Calu3 (cell line): ENCODE measurements at places on chromosomes 5 and 9. TPM values are rescaled to one million over a fixed set of nuclear protein-coding genes. Genes with fewer than 3 reads are reported as not detected.

DNA sequence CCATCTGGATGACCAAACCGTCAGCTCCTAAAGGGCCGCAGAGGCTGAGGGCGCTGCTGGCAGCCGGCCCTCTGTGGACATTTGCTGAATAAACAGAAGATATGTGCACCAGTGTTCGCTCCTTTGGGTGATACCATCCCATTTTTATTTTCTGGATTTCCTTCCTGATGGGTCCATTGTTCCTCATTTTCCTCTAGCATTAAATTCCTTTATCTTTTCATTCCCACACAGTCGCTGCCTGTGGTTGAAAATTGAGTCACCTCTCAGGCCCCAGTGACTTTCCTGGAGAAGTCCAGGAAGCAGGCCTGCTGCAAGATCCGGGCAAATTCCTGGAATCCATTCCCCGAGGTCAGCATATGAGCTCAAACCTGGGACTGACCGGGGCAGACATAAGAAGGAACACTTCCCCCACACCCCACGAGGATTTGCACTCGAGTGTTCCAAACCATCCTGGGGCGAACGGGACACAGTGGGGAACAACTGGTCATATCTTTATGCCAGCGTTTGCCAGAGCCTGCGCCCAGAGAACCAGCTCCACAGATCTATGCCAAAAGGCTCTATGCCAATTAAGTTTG is 86.7 kb upstream of the PCA3 start:
- DNase-seq = no peak

Gene PLPP7
- not detected in 2 replicates for total RNA-seq

GRCh38 chr5:96687812-96688453 is 25.8 kb downstream of the CAST start:
- DNase-seq = no peak

GRCh38 chr5:76811214-76811613 is 7.6 kb upstream of the F2RL1 start:
- DNase-seq = no peak

Gene KCNMB1
- not detected in 2 replicates for total RNA-seq

DNA sequence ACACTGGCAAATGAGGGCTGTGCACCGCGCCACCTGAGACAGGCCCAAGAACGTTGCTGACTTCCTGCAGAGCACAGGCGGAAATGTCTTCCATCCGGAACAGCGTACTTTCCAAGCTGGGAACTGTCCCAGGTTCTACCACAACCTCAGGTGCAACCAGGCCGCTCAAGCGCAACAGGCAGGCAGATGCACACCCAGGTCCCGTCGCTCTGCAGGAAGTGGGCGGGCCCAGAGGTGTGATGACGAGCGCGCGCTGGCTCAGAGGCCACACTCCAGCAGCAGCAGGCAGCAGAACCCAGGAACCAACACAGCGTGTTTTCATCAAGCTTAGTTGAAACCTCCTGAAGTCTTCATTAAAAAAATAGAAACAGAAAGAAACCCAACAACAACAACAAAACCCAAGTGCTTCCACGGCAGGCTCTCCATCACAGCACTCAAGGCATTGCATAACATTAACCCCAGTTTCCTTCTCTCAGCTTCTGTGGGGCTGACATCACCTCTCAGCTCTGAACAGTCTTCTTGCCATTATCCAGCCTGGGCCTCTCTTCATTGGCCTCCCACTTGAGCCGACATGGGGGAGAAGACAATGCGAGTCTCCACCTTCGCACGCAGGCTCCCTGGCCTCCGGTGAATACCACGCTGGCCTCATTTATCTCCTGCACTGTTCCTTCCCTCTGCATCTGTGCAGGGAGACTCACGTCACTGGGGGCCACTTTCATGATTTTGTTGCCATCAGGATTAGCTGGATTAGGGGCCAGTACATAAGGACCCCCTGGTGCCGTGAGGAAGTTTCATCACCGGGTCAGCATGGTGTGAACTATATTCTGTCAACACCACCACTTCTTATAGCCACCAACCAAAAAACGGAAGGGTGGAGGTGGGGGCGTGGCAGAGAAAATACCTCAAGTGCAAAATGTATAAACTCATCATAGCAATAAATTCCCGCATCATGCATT is 22.1 kb downstream of the PTCH1 start:
- DNase-seq = no peak

Gene TLR4
- 0.12 and 0.64 TPM in 2 replicates for total RNA-seq

GRCh38 chr5:14216372-14216771 is 73.2 kb downstream of the TRIO start:
- no peak for DNase-seq

DNA sequence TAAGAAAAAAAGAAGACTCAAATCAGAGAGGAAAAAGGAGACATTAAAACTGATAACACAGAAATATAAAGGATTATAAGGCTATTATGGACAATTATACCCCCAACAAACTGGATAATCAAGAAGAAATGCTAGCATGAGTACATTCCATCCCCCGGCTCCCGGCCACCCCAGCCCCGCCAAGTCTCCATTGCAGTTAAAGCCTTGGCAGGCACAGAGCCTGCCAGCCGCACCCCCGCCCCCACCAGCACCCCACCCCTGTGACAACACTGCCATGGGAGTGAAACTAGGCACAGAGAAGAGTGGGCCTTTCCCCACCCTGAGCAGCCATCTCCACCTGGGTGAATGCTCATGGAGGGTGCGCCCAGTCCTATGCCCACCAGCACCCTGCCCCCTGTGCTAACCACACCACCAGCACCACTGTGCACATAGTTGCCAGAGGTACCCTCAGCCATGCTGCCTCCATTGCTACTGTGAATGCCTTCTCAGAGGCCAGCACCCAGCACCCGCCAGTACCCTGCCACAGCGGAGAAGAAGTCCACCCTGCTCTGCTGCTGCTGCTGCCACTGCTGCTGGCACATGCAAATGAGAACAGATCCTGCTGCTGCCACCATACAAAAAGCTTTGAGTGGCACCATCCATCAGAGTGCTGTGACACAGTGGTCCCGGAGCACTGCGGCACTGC is 117.0 kb downstream of the CSNK1G3 start:
- DNase-seq = no peak

DNA sequence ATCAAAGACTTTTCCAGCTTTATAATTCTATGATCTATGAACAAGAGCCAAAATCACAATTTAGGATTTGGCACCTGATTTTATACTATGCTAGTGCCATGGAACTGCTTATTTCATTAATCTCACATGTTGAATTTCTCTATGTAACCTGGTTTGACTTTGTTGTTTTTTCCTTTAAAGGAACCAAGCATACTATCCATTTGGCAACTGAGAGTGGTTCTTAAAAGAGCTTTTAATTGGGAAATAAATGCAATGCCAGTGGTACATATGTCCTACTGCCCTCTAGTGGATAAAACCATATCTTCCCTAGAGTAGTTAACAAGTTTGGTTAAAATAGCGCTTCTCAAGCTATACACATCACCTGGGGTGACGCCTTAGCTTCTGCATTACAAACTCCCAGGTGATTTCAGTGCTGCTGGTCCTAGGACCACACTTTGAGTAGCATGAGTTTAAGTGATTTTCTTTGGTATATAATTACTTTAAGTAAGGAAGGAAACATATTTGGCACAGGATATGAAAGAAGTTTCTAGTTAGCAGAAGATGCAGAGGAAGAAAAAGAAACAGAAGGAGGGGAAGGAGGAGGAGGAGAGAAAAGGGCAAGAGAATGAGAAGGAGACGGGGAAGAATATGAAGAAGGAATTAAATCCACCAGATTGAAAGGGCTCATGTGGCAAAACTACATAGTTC is 56.8 kb downstream of the FGF10 start:
- DNase-seq = peak; percentile 3

DNA sequence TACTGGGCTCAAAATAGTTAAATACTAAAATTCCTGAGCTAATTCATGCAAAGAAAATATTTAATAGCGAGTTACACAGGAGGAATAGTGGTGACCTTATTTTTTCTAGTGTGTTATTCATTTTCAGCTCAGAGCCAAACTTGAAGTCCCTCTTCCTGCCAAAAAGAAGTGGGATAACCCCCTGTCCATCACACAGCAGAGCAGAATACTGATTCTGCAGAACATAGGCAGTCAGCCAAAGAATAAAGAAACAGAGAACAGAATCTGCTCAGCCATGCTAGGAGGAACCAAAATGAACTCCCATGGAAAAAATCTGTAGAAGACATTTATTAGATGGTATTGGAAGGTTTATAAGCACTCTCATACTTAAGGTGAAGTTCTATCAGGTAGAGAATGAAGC is 49.4 kb upstream of the GRIN3A start:
- no peak for DNase-seq

- no peak for DNase-seq
These were observed 87.3 kb downstream of the YIPF5 start for GRCh38 chr5:144083185-144083584.
